Non-pigmented ciliary epithelial cell (primary cell): ENCODE measurements at places on chromosomes 11 and 22.

DNA sequence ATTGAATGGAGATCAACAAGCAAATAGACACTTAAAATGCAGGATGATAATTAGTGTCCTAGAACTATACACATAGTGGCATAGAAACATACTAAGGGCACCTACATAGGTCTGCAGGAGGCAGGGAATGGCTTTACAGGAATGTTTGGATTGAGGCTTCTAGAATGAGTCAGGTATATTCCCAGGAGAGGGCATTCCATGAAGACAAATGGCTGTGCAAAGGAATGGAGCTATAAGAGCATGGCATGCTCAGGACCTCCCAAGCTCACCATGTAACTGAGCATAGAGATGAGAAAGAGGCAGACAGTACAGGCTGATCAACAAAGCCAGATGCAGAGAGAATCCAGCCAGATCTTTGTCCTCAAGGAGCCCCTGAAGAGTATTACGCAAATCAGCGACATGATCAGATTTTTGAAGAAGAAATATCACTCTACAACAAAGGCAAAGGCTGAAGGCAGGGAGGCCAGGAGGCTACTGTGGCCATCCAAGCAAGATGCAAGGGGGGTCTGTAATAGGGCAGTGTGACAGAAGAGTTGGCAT, 211.1 kb upstream of the MTNR1B start:
- DNase-seq = no peak

- no peak for DNase-seq
Measured at GRCh38 chr11:115625502-115625901, 121.3 kb upstream of the CADM1 start.

DNA sequence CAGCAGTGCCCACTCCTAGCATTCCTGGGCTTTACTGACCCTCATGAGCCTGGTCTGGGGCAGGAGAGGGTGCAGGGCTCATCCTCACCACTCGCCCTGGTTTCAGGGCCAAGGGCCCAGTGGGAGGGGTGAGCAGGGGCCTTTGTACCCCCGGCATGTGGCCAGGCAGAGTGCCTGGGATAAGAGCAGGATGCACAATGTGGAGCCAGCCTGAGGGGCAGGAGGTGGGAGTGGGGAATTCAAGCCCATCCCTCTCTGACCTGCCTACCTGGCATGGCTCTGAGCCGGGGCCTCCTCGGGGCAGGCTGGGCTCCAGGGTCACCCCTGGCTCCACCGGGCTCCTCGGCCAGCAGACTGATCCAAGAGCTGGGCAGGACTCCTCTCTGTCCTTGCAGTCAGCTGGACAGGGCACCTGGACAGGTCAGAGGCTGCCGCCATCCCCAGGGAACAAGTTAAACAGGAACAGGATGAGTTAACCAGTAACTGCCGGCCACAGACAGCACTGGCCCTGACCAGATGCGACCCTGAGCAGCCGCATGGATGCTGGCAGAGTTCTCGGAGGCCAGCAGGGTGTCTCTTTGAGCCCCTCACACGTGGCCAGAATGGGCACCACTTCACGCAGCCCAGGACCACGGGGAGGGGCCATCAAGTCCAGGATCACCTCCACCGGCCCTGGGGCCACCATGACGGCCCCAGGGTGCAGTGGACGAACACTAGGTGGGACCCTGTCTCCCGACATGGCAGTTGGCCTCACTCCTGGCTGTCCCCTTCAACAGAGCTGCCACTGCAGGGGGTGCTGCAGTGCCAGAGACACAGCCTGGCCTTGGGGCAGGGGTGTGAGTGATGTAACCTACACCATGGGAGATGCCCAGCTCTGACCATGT, 5.0 kb downstream of the SIGIRR start:
- DNase-seq = no peak

GRCh38 chr11:65423516-65424204, 1.1 kb downstream of the NEAT1 start:
- DNase-seq = no peak

DNA sequence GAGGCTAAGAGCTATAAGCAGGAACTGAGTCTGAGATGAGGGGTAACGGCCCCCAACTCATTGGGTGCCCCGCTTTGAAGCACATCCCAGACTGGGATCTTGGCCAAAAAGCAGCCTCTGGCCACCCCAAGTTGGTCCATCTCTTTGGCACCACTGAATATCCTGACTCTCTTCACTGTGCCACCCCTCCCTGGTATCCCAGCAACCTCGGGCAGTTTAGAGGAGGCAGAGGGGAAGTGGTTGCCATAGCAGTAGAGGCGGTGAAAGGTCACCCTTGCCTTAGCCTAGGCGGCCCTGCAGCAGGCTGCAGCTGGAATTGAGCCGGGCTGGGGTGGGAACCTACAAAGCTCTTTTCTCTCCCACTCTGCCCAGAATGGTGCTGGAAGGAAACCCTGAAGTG, 1.1 kb downstream of the PELI3 start:
- DNase-seq = no peak

GRCh38 chr11:133441964-133442660, 90.2 kb downstream of the OPCML start:
- no peak for DNase-seq

- no peak for DNase-seq
Measured at GRCh38 chr11:88404932-88405710, 67.6 kb upstream of the CTSC start.

DNA sequence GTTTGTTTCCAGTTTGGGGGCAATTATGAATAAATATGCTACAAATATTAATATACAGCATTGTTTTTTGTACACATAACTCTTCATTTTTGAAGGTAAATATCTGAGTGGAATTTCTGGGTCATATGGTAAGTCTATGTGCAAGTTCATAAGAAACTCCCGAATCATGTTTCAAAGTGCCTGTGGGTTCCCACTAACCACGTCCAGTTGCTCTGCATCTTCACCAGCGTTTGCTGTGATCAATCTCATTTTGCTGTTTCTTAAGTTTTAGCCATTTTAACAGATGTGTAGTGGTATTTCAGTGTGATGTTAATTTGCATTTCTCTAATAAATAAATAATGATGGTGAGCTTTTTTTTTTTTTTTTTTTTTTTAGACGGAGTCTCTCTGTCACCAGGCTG, 14.2 kb upstream of the CSRP3 start:
- no peak for DNase-seq
